Uterus (tissue), 4 donors: ENCODE measurements at places on chromosomes 7 and 10. TPM values are rescaled to one million over a fixed set of nuclear protein-coding genes. Genes with fewer than 3 reads are reported as not detected.
A peak's percentile ranks its signal among the peaks of the same experiment; 100 is the strongest.

- H3K36me3 ChIP-seq, result no peaks in the 10 kb centered on the region
- peaks cover 12% of the 10 kb centered on the region for H3K4me1 ChIP-seq
- peaks cover 6% of the 10 kb centered on the region for H3K27me3 ChIP-seq
Observed at GRCh38 chr10:101292194-101293006, 61.6 kb upstream of the BTRC start.

DNA sequence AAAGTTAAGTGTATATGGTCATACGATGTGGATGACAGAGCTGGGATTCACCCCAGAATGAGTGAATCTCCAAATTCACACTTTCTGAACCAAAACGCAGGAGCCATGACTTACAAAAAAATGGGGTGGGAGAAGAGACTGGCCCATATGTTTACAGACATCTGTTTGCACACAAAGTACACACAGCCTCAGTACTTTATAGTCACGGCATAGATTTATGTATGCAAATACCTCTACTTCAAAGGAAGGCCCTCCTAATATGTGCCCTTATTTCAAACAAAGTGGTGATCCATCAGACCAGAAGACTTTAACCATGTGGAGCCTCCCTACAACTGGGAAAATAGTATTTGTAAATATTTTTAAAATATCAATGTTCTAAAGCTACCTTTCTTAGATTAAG lies 22.2 kb upstream of the JMJD1C start:
- H3K4me1 ChIP-seq, result no peaks in the 10 kb centered on the region
- no peaks in the 10 kb centered on the region for H3K36me3 ChIP-seq
- no peak overlapping the region for H3K4me3 ChIP-seq
- DNase-seq, result no peak

DNA sequence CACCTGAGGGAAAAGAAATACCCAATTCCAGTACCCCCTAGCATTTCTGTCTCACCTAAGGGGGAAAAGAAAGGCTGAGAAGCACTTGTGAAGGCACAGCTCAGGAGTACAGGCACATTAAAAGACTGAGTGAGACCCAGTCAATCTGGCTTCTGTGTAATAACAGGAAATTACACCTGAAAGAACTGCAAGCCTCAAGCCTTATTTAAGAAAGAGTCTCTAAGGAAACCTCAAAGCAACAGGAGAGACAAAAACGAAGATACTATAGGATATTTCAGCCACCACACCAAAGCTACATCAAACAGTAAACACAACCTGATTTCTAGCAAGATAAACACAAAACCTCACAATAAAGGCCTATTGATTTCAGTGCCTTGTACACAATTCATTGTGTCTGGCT lies 69.6 kb upstream of the CDK1 start:
- H3K27me3 ChIP-seq, result no peaks in the 10 kb centered on the region
- no peak for DNase-seq
- no peak overlapping the region for H3K4me3 ChIP-seq
- H3K27ac ChIP-seq, result no peak overlapping the region

DNA sequence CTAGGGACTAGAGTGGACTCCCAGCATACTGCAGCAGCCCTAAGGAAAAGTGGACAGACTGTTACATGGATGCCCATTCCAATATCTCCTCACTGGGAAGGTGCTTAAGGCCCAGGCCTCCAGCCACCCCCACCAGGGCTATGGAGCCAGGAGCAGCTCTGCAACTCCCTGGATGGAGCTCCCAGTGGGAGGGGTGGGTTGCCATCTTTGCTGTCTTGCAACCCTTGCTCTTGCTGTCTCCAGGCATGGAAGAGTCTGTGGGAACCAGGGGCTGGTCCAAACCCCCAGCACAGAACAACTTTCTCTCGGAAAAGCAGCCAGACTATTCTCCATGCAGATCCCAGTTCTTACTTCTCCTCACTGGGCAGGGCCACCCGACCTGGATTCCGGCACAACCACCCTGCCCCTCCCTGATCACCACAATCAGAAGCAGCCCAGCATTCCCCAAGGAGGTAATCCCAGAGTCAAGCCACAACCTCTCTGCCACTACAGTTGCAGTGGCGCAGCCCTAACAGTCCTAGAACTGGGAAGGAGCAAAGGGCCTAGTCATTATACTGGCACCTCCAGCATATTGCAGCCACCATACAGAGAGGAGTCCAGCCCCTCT lies 41.8 kb upstream of the ZNF488 start:
- no peaks in the 10 kb centered on the region for H3K4me1 ChIP-seq
- no peak overlapping the region for H3K4me3 ChIP-seq
- no peak overlapping the region for H3K27ac ChIP-seq
- no peaks in the 10 kb centered on the region for H3K36me3 ChIP-seq
- DNase-seq, result no peak
- no peaks in the 10 kb centered on the region for H3K27me3 ChIP-seq

DNA sequence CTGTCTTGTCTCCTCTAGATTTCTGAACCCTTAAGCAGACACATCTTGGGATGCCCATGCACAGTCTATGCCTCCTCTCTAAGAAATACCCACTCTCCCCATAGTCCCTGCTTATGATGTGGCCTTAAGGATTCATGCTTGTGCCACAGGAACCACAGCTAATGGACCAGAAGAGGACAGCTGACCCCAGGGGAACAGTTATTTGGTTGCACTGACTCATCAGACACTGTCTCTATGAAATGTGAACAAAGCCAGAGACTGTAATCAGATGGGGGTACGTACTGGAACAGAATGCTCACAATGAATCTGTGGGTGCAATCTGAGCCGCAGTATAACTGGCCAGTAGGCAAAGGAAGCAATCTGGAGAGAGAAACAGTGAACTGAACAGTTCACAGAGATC lies 121.9 kb downstream of the USP6NL start:
- H3K4me3 ChIP-seq, result no peak overlapping the region
- no peaks in the 10 kb centered on the region for H3K36me3 ChIP-seq
- no peak for DNase-seq
- H3K27me3 ChIP-seq, result no peaks in the 10 kb centered on the region
- no peak overlapping the region for H3K27ac ChIP-seq

DNA sequence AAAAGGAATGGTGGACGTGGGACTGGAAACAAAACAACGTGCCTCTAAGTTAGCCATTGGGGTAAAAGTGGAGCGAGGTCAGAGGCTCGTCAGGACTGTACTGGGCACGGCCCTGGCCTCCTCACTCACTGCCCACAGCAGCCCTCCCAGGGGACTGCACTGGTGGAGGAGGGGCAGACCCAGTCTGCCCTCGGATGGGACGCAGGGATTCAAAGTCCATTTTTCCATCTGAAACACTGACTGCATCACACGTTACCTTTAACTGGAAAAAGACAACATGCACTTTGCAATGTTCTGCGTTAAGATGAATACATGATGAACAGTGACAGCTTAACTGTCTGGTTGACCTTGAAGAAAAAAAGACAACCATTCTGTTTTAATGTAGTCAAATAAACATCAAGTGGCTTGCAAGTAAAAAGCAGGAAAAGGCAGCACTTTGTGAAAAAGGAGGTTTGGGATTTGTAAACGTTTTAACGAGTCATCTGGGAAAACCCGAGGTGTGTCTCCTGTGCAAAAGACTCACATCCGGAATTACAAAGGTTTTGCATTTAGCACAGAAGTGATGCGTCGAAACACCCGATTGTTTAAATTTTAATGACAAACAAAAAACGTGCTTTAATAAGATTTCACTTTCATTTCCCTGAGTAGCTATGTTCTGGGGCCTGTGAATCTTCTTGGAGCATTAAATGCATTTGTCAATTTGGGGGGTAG lies 18.8 kb downstream of the KLF6 start:
- H3K36me3 ChIP-seq, result no peaks in the 10 kb centered on the region
- no peak overlapping the region for H3K4me3 ChIP-seq
- no peaks in the 10 kb centered on the region for H3K4me1 ChIP-seq
- no peak for DNase-seq
- H3K27ac ChIP-seq, result no peak overlapping the region
- H3K27me3 ChIP-seq, result no peaks in the 10 kb centered on the region

DNA sequence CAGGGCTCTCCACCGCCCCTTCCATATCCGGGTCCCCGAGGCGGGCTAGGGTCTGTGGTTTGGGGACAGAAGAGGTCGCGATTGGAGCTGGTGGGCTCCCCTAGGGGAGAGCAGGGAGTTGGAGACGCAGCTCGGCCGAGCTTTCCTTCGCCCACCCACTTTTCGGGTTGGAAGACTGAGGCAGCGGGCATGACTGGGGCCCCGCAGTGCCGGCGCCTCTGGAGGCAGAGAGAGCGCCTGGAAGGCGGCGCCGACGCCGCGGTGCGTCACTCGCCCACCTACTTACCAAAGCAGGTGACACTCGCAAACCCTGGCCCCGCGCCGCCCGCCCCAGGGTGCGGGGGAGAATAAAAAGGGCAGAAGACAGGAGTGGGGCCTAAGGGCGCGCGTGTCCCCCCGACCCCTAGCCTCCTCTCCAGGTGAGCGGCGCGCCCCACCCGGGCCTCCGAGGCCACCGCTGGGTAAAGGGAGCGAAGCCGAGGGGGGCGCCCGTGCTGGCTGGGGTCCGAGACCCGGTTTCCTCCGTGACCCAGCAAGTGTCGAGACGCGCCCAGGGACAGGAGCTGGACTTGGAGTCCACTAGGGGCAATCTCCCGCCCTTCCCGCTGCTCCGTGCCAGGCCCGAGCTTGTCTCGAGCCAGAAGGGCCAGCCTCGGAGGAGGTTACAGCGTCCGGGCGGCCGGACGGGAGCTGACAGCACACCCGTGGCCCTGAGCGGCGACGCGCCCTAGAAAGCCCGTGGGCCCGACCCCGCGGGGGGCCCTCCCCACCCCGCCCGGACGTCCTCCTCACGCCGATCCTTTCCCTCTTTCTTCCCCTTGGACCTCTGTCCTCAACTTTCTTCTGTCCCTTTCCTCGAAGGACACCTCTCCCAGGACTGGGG lies 34.4 kb upstream of the GRID1 start:
- no peaks in the 10 kb centered on the region for H3K27me3 ChIP-seq
- peak; percentile 46 for DNase-seq
- H3K27ac ChIP-seq, result peak overlapping the region; percentile 82
- H3K4me1 ChIP-seq, result peaks cover 3% of the 10 kb centered on the region
- H3K4me3 ChIP-seq, result peak overlapping the region; percentile 49

GRCh38 chr7:151010307-151011096 lies 13.8 kb downstream of the ATG9B start:
- peaks cover 5% of the 10 kb centered on the region for H3K27me3 ChIP-seq
- no peaks in the 10 kb centered on the region for H3K4me1 ChIP-seq
- H3K27ac ChIP-seq, result no peak overlapping the region

DNA sequence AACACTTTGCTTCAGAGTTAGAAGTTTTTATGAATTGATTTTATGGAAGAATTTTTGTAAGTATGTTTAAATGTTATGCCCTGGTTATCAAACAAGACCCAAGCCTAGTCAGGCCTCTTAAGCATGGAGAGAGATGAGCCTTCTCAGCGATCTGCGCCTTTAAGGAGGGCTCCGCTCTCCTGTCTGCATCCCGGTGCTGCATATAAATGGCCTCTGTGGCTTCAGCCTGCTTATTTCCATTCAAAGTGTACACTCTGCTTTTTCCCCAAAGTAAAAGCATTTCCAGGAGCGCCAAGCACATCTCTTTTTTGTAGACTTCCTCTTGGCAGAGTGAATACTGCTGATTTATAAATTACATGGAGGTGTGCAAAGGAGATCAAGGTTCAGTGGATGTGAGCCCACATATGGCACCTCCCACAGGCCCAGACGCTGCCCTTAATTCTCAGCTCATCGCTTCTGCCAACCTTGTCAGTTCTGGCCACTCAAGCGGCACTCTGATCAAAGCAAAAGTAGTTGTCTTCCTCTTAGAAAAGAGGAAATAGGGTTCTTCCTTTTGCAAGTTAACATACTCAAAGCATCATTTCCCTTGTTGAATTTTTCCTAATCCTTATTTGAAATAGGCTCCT lies 70.0 kb upstream of the SFMBT2 start:
- no peak overlapping the region for H3K4me3 ChIP-seq
- no peak overlapping the region for H3K27ac ChIP-seq
- H3K4me1 ChIP-seq, result no peaks in the 10 kb centered on the region
- no peak for DNase-seq
- H3K36me3 ChIP-seq, result no peaks in the 10 kb centered on the region

DNA sequence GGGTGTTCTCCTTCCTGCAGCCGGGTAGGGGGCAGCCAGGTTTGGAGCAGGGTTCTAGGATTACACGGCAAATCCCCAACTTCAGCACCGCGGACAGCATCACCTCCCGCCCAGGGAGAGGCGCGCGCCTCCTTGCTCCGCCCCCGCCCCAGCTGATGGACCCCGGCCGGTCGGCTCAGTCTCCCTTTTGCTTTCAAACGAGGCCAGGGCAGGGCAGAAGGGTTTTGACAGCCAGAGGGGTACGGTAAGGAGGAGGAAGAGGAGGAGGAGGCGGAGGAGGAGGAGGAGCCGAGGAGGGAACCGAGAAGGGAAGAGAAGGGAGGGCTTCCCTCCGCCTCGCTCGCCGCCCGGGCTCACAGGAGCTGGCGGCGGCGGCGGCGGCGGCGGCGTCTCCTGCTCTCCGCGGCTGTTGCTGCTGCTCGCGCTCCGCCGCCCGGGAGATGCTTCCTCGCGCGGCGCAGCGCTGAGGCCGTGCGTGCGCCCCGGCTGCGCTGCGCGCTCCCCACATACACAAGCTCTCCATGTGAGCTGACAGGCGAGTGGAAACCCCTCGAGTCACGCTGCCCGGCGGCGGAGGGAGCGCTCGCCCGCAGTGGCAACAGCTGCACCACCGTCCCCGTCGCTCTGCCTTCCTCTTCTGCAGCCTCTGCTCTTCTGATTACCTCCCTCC lies 615 bp upstream of the CNTNAP2 start:
- no peaks in the 10 kb centered on the region for H3K36me3 ChIP-seq
- H3K4me3 ChIP-seq, result no peak overlapping the region
- peak; percentile 15 for DNase-seq
- H3K4me1 ChIP-seq, result no peaks in the 10 kb centered on the region

GRCh38 chr7:75737856-75738603 lies 711 bp downstream of the HIP1 start:
- H3K27me3 ChIP-seq, result no peaks in the 10 kb centered on the region
- no peaks in the 10 kb centered on the region for H3K36me3 ChIP-seq
- H3K4me3 ChIP-seq, result peak overlapping the region; percentile 97
- no peaks in the 10 kb centered on the region for H3K4me1 ChIP-seq
- DNase-seq, result no peak

GRCh38 chr10:125828311-125828710 lies 5.0 kb downstream of the BCCIP start:
- H3K27ac ChIP-seq, result no peak overlapping the region
- H3K36me3 ChIP-seq, result no peaks in the 10 kb centered on the region
- H3K27me3 ChIP-seq, result no peaks in the 10 kb centered on the region
- H3K4me3 ChIP-seq, result no peak overlapping the region
- no peak for DNase-seq

DNA sequence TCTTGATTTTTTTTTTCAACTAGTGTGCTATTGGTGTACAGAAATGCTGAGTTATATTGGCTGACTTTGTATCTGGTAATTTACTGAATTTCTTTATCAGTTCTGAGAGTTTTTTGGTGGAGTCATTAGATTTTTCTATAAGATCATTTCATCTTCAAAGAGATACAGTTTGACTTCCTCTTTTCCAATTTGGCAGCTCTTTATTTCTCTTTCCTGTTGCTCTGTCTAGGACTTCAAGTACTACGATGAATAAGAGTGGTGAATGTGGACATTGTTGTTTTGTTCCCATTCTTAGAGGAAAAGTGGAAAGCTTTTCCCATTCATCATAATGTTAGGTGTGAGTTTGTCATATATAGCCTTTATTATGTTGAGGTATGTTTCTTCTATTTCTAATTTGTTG lies 50.2 kb downstream of the LOXL4 start:
- DNase-seq, result no peak
- no peaks in the 10 kb centered on the region for H3K36me3 ChIP-seq
- no peaks in the 10 kb centered on the region for H3K4me1 ChIP-seq

The AKR1D1 gene
- total RNA-seq, result not detected

The AGBL3 gene
- total RNA-seq, result 12.5 TPM

The SUGCT gene
- total RNA-seq, result 9.6 TPM

The DKK1 gene
- 0.37 TPM for total RNA-seq

The TRPV5 gene
- not detected for total RNA-seq

The RSPH10B2 gene
- 1.0 TPM for total RNA-seq

The PTF1A gene
- 0.90 TPM for total RNA-seq

The IFIT5 gene
- total RNA-seq, result 33.5 TPM
